ENCODE measurements at places on chromosomes 2 and 18. TPM values are rescaled to one million over a fixed set of nuclear protein-coding genes. Genes with fewer than 3 reads are reported as not detected.

The CAPN13 gene
- not detected for total RNA-seq

The KCNS3 gene
- 1.5 TPM for total RNA-seq

The DSC1 gene
- not detected for total RNA-seq

The KRTCAP3 gene
- 0.51 TPM for total RNA-seq

The REG1B gene
- not detected for total RNA-seq

The OTOS gene
- total RNA-seq, result not detected

The CWC22 gene
- 24.0 TPM for total RNA-seq

- DNase-seq, result no peak
Measured at GRCh38 chr2:45394842-45395241, 216.2 kb downstream of the SRBD1 start.

- DNase-seq, result no peak
Measured at GRCh38 chr2:106866641-106867040, 19.3 kb downstream of the ST6GAL2 start.

DNA sequence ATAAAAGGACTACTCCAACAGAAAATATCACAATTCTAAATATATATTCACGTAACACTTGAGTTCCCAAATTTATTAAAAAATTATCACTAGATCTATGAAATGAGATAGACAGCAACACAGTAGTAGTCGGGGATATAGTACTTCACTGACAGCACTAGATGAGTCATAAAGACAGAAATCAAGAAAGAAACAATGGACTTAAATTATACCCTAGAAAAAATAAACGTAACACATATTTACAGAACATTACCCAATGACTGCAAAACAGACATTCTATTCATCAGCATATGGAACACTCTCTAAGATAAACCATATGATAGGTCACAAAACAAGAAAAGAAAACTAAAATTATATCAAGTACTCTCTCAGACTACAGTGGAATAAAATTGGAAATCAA is 429.4 kb downstream of the MBD2 start:
- DNase-seq, result no peak

DNA sequence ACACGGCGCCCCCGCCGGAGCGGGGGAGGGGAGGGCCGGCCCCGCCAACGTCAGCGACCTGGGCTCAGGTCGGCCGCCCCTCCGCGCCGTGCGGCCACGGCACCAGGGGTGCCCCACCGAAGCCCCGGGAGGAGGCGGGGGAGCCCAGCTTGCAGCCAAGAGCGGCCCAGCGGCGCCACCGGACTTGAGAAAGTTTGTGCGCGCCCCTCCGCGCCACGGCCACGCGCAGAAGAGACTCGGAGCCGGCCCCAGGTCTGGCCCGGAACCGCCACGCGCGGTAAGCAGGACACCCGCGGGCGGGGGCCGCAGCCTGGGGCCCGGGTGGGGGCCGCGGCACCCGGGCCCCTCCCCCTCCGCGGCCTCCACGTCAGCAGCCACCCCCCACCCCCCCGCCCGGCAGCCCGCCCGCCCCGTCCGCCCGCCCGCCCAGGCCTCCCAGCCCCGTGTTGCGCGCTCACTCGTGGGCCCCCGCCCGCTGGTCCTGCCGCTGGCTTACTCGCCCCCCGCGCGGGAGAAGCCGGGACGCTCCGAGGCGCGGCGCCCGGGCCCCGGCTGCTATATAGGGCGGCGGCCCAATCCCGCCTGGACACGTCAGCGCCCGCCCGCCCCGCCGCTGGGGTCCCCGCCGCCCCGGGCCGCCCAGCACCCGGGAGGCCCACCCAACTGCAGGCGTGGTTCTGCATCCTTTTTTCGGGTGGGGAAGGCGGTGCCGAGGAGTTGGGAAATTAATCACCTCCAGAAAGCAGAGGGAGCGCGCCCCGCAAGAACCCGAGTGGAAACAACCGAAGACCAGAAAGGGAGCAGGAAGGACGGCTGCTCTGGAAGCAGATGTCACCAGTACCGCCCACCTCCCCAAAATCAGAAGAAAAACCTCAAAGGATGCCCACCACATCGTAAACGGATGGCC is 42.9 kb downstream of the HDLBP start:
- DNase-seq, result peak; percentile 64

DNA sequence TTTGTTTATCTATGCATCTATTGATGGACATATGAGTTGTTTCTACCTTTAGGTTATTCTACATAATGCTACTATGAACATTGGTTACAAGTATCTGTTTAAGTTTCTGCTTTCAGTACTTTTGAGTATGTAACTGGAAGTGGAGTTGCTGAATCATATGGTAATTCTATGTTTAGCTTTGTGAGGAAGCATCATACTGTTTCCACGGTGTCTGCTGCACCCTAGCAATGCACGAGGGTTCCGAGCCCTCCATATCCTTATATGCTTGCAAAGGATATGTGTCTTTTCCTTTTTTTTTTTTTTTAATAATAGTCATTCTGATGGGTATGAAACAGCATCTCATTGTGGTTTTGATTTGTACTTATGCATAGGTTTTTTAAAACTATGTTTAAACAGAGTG is 83.7 kb downstream of the FMNL2 start:
- DNase-seq, result peak; percentile 78

- peak; percentile 39 for DNase-seq
Measured at GRCh38 chr2:12990523-12990922, 273.8 kb downstream of the TRIB2 start.

GRCh38 chr18:406677-407076 is 93.8 kb downstream of the COLEC12 start:
- no peak for DNase-seq

- no peak for DNase-seq
Measured at GRCh38 chr2:173271825-173272224, 82.8 kb upstream of the CDCA7 start.

- DNase-seq, result no peak
Measured at GRCh38 chr2:9099341-9099751, 95.9 kb upstream of the MBOAT2 start.

GRCh38 chr2:218017211-218018053 is 14.6 kb upstream of the TNS1 start:
- DNase-seq, result no peak

DNA sequence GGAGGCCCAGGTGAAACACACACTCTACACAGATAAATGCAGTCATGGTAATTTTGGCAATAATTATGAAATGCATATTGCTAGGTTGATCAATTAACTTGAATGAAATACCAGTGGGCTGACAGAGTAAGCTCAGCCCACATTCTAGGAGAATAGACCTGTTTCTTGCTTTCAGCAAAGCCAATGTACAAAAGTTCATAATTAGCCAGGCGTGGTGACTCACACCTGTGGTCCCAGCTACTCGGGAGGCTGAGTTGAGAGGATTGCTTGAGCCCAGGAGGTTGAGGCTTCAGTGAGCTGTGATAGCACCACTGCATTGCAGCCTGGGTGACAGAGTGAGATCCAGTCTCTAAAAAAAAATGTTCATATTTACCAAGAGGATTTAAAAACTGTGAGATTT is 15.7 kb upstream of the MBP start:
- DNase-seq, result no peak

GRCh38 chr2:118709786-118710185 is 137.7 kb downstream of the EN1 start:
- no peak for DNase-seq

- no peak for DNase-seq
Measured at GRCh38 chr2:101302016-101302415, 6.5 kb downstream of the RNF149 start.

- DNase-seq, result peak; percentile 6
Measured at GRCh38 chr2:230924470-230925341, at the start of gene GPR55. GPR55 (minus strand) TSS chr2:230925242; CDS start chr2:230910962, 14,280 bp downstream.
